Astrocyte of the cerebellum (primary cell): ENCODE measurements at places on chromosomes 5 and 9.

DNA sequence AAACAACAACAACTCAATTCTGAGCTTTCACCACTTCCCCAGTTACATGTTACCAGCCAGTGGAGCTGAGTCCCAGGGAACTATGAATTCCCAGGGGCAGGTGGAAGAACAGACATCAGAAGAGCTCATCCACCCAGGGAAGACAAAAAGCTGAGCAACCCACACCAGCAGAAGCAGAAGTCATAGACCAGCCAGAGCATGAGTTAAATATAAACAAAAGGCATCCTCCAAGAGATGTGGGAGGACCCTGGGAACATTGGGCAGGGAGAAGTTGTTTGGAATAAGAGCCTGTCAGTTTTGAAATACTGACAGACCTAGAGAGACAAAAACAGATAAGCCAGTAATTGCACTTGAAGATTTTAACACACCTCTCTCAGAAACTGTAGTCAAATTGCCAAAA, 102.3 kb upstream of the LMX1B start:
- no peak for DNase-seq

GRCh38 chr5:16759147-16759773, 142.5 kb upstream of the RETREG1 start:
- peak; percentile 26 for DNase-seq

DNA sequence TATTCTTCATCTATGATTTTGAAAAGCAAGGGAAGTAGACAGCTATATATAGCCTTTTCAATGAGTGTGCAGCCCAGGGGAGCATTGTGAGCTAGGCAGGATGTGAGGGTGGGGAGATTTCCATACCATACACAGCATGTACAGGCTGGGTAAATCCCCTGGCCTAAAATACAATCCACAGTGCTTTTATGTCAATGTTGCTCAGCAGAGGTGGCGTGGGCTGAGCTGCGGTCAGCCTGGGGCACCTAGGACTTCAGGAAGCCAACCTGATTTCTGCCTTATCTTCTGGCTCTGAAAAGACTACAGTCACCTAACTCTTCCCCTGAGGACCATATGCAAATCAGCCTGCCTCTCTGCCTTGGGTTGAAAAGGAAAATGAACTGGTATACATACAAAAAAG, 6.3 kb upstream of the GARIN3 start:
- DNase-seq: no peak

GRCh38 chr9:104905931-104906330, 22.0 kb downstream of the ABCA1 start:
- no peak for DNase-seq

DNA sequence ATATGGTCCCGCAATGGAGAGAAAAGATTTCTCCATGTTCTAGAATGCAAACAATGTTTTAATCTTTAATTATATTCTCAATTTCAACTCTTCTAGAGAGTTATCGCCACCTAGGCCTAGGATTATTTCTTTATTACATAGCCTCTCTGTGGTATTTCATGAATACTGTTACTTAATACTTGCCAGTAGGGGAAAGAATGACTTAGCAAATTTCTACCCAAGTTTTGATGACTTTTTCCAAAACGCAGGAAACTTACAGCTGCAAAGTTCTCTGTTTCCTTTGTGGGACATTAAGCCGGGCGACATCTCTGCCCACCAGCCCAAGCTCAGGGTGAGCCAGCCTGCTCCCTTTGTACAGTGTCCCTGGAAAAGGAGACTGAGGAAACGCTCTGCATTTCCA, 73.8 kb downstream of the MED27 start:
- no peak for DNase-seq

DNA sequence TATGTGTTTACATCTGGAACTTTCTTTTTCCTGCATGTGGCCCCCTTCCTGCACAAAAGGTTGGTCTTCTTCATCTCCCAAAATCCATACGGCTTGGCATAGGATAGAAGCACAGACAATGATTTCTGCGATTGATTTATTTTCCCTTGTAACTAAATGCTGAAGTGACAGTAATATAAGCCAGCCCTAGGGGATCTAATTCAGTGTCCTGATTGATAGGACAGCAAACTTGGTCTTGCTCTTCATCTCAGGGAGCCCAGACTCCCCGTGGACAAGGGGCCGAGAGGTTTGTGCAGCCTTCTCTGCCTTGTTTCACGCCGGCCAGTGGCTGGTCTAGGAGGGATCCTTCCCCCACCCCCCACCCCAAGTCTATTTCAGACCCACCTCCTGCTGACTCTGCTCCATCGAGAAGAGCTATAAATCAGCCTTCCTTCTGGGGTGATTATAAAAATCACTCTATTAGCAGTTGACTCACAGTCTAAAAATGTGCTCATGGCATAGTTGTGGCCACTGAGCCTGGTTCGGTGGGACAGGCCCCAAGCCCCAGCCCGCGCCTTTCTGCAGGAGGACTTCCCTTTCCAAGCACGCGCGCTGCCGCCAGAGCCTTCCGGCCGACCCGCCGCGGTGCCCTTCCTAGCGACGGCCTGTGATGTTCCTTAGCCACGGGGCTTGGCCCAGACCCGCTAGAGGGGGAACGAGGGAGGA, 89.8 kb upstream of the COL5A1 start:
- DNase-seq: peak; percentile 87

DNA sequence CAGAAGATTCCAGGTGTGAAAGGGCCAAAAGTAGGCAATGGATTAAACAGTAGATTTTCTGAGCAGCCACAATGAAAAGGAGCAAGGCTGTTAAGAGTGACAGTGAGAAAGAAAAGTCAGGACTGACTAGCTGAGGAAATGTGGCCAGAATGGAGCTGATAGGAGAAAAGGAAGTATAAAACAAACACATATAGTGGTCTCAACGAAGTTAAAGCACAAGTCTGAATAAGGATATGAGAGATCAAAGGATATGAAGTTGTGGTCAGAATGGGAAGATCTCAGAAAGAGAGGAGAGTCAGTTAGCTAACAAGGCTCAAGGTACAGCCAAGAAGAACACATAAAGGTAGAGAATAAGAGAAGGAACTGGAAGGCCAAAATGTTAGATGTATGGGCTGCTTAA, 39.9 kb downstream of the FNIP1 start:
- no peak for DNase-seq

- DNase-seq: no peak
Observed at GRCh38 chr9:112866662-112867274, 23.9 kb downstream of the SLC46A2 start.

- DNase-seq: peak; percentile 27
Observed at GRCh38 chr9:136342181-136343120, 15.1 kb downstream of the GPSM1 start.

- no peak for DNase-seq
Observed at GRCh38 chr9:29514336-29514735, 1941.1 kb upstream of the C9orf72 start.

- DNase-seq: no peak
Observed at GRCh38 chr5:173039964-173040363, 16.2 kb upstream of the CREBRF start.

DNA sequence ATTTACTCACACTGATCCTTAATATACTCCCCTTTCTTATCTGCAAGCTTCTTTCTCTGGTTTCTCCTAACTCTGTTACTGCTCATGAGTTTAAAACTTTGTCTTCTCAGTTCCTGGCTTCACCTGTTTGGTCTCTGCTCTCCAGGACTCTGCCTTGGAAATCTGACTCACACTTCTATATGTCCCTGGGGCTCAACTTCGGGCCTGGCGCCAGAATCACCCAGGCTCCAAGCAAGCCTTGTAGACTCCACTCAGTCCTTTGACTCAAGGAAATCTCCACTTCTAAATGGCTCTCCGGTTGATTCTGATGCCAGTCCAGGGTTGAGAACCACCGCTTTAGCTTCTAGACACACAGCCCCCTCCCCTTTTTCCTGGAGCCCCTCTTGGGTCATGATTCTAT, 57.8 kb downstream of the TMC1 start:
- no peak for DNase-seq

DNA sequence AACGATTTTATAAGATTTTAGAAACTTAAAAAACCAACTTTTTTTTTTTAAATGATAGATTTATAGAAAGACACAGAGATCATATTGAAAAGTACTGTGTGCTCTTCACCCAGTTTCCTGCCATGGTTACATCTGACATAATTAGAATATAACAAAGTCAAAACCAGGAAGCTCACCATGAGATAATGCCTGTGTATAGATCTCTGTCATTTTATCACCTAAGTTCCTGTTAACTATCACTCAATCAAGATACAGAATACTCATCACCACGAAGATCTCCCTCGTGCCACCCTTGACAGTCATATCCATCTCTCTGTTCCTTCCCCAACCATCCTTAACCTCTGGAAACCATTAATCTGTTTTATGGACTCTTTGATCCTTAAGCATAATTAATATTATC, 39.1 kb downstream of the POC5 start:
- no peak for DNase-seq

DNA sequence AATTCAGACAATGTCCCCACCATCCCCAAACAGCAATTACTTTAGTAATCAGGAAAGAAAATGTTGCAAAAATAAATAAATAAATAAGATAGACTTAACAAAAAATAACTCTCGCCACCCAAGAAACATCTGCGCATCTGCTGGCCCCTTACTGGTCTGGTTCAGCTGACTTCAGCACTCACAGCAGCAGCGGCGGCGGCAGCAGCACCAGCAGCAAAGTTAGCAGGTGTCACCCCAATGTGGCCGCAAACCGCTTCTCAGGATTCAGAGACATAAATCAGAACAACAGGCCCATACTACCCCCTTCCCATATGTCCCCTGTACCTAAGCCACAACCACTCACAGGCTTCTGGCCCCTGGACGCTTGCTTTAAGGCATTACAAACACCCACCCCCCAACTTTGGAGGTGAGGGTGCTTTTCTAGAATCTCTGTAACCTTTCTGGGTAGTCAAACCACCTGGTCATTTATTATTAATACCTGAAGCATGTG, 593.0 kb downstream of the BNC2 start:
- no peak for DNase-seq

- DNase-seq: no peak
Observed at GRCh38 chr9:115104908-115105307, 13.0 kb downstream of the TNC start.
